ENCODE measurements at places on chromosomes 5 and 9.

DNA sequence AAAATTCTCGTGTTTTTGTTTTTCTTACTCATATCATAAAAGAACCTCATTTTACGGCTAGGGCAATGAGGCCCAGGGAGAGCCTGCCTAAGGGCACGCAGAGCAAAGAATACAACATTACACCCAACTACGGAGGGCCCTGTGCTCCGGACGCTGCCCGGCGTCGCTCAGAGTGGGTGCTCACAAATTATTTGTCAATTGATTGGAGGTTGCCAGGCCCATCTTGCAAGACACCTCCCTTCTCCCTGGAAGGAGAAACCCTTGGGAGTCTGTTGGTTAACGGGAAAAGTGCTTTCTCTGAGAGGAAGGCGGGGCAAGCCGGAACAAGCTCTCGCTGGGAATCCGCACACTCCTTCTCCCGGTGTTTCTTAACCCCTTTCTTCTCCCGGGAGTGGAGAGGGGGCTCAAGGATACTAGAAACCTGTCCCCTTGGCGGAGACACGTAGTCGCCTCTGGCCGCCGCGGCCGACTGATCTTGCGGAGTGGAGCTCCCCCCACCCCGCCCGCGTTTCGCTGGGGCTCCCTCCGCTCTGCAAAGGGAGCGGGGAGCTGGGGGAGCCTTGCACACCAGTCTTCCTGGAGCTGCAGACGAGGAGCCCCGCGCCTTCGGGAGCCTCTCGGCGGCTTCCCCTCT lies 599.3 kb upstream of the SGCD start:
- DNase-seq: no peak

- DNase-seq: no peak
Measured at GRCh38 chr5:179484201-179484600, 66.2 kb upstream of the RUFY1 start.

DNA sequence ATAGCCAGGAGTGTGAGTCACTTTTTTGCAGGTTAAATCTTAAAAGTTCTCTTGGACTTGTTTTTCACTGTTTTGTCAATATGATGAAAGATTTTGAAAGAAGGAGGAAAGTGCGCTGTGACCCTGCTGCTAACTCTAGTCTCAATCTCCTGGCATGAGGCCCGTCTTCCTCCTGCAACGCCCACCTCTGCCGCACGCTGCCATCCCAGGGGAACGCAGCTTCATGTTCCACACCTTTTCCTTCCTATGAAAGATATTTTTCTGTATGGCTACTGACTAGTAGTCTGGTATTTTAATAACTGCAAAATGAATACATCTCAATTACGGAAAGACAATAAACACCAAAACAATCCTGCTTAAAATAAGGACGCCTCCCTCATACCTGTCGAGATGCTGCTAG lies 8.3 kb downstream of the PPIC start:
- no peak for DNase-seq

GRCh38 chr5:43065387-43065947 lies 25.3 kb upstream of the ANXA2R start:
- DNase-seq: no peak

- DNase-seq: no peak
Measured at GRCh38 chr5:180156141-180156540, 52.9 kb downstream of the RASGEF1C start.

DNA sequence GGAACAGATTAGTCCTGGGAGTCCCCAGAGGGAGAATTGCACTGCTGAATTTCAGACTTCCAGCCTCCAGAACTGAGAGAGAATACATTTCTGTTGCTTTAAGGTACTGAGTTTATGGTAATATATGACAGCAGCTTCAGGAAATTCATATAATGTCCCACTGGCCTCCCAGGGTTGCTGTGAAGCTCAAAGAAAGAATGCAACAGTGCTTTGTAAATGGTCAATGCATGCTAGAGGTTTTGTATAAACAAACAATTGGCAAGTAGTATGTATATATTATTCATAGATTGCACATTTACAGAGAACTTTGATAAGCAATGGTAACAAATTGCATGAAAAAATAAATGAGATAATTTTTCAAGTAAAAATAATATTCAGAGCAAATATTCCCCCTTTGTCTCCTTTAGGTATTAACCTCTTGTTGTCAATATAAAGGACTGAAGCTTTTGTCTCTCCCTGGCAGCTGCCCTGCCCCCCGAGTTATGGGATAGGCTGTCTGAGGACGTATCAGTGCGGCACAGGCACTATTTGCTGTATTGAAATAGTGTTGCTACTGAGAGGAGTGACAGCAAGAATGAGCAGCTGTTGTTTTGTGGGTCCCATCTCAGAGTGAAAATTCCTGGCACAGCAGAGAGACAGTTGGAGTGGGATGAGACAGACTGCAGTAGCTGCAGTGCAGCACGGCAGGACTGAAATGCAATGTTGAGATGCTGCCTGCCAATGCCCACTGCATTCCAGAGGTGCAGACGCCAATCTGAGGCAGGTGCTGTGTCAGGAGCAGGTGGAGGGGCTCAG lies 194.2 kb upstream of the GLRA1 start:
- DNase-seq: no peak

DNA sequence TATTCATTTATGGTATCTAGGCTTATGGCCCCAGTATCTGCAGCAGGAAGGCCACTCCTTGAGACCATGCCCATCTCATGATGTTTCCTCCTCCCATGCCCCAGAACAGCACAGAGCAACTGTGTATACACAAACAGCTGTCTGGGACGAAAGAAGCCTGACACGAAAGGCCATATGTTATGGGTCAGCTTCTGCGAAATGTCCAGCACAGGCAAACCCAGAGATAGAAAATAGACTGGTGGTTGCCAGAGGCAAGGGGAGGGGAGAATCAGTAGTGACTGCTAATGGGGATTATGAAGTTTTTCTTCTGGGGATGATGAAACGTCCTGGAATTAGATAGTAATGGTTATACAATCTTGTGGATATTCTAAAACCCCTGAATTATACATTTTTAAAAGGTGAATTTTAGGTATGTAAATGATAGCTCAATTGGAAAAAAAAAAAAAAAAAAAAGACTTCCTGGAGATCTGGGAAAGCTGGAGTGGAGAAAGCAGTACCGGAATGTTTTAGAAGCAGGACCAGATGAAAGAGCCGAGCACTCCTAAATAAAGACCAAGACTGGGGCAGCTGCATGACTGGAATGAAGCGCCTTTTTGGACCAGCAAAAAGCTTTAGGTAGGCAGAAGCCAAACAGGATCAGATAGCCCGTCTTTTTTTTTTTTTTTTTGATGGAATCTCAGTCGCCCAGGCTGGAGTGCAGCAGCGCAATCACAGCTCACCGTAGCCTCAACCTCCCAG lies 29.2 kb downstream of the PCDHGC5 start:
- DNase-seq: no peak

- DNase-seq: no peak
Measured at GRCh38 chr5:19546521-19546920, 441.5 kb downstream of the CDH18 start.

- no peak for DNase-seq
Measured at GRCh38 chr9:738209-738915, 103.1 kb upstream of the DMRT1 start.

DNA sequence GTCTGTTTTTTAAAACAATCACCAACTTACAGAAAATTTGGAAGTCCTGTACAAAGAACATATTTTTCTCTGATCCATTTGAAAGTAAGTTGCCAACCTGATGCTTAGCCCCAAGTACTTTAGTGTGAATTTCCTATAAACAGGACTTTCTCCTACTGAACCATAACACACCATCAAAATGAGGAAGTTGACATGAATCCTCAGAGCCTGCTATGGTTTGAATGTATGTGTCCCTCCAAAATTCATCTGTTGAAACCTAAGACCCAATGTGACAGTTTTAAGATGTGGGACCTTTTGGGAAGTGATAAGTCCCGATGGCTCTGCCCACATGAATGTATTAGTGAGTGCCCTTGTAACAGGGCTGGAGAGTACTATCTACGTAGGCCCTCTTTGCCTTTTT lies 6.4 kb upstream of the ACOT12 start:
- no peak for DNase-seq

DNA sequence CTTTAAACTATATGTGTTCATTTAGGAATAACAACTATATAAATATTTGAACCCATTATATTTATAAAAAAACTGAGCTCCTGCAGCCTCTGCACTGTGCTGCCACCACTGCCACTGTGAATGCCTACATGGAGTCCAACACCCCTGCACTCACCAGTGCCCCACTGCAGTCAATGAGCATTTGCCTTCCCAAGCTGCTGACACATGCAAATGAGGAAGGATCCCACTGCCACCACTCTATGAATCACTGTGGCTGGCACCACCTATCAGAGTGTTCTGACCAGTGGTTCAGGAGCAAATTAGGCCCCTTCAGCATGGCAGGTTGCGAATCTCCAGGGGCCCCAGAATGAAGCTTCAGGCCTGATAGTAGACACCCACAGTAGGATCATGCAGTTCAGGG lies 9.1 kb downstream of the IFNA5 start:
- no peak for DNase-seq

DNA sequence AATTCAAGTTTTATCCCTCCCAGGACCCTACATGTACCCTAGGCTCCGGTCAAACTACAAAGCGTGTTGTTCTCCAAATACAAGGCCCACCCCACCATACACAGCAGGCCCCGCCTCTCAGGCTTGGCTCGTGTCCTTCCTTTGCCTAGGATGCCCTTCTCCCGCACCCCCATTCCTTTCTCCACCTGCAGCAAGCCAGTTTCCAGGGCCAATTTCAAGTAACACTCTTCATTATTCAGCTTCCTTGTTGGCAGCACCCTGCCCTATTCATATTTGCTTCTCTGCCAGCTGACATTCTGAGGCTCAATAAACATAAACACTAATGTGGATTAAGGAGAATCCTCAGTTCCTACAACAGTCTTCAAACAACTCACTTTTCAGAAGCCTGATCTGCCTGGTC lies 31.7 kb downstream of the EPB41L4B start:
- no peak for DNase-seq

DNA sequence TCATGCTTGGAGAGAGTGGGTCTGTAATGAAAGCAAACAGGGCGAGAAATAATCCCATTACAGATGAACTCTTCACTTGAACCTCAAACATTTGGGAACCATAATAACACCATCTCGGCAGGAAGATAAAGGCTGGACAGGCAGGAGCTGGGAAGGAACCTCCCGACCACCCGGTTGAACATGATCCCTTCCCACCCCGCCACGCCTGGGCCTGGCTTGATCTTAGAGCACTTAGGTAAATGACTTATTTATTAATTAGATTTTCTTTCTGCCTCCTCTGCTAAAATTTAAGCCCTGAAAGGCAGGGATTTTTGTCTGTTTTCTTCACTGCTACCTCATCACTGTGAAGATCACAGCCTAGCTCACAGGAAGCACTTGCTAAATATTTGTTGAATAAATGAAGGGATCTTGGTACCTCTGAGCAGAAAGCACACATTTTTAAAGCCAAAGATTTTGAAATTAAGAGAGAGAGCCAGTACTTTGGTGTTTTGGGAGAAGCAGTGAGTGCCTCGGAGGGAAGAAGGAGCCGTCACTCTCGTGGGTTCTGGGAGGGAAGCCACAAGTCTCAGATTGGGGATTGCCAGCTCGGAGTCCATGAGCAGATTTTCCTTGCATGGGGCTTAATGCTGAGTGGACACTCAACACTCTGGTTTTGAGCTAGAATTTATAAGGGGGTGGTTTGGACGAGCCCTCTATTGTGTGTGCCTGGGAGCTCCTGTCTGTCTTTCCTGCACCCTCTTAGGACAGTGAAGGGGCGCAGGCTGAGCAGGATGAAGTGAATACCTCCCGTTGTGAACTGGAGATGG lies 133.3 kb downstream of the MACROH2A1 start:
- DNase-seq: no peak

DNA sequence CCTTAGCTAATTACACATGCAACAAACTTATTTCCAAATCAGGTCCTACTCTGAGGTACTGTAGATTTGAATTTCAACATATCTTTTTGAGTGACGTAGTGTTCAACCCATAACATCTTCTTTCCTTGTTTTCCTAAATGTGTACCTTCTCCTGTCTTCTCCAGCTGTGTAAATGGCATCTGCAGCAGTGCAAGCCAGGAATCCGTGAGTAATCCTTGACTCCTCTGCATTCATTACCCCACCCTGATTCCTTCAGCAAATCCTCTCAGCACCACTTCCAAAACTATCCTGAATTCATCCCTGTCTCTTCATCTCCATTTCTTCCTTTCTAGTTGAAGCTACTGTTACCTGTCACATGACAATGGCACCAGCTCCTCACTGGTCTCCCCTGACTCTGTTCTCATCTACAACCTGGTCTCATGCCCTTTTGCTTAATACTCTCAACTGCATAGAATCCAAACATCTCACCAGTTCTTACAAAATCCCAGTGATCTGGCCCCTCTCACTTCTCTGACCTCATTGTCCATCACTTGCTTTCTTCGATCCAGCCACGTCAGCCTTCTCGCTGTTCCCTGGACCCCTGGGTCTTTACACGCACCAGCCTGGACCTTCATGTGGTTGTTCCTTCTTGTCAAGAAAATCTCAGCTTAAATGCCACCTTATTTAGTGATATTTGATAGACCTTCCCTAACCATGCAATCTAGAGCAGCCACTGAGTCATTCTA lies 14.6 kb upstream of the TRAF1 start:
- no peak for DNase-seq

DNA sequence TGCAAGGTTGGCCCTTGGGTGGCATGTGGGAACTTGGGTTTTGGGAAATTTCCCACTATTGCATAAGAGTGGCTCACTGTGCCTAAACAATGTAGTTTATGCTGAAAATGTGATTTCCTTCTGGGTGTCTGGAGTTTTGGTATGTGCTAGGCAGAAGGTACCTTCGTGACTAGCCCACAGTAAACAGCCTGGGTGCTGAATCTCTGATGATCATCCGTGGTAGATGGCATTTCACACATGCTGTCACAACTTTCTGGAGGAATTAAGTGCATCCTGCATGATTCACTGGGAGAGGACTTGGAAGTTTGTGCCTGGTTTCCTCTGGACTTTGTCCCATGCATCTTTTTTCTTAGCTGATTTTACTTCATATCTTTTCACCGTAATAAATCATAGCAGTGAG lies 64.5 kb downstream of the LNPEP start:
- DNase-seq: no peak

DNA sequence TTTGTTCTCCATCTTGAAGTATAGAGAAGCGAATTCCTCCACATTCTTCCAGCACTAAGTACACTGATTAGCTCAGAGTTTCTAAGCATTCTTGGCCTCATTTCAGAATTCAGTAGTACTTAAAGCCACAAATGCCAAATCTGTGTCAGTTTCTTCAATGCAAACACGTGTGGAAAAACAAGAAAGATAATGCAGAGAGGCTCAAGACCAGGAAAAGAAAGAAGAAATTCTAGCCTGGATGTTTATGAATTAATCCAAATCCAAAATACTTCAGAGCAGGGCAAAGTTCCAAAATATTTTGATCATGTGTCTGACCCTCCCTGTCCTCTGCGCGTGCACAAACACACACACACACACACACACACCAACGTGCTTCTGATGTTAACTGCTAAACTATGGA lies 457.6 kb downstream of the SLCO4C1 start:
- DNase-seq: no peak

GRCh38 chr5:181181650-181182565 lies 23.1 kb downstream of the TRIM7 start:
- DNase-seq: no peak

All from cortex of kidney (tissue), 1 donor.